Omental fat pad (tissue), 4 donors: ENCODE measurements at places on chromosomes 11 and 22. TPM values are rescaled to one million over a fixed set of nuclear protein-coding genes. Genes with fewer than 3 reads are reported as not detected.

The CNTF gene
- total RNA-seq, result 2.5 TPM

The GNAZ gene
- 8.6 TPM for total RNA-seq

The RGL4 gene
- 6.9 TPM for total RNA-seq

- DNase-seq, result no peak
Measured at GRCh38 chr11:101509922-101510321, 73.9 kb downstream of the TRPC6 start.

- DNase-seq, result no peak
Measured at GRCh38 chr11:11579012-11579988, 42.5 kb downstream of the GALNT18 start.

DNA sequence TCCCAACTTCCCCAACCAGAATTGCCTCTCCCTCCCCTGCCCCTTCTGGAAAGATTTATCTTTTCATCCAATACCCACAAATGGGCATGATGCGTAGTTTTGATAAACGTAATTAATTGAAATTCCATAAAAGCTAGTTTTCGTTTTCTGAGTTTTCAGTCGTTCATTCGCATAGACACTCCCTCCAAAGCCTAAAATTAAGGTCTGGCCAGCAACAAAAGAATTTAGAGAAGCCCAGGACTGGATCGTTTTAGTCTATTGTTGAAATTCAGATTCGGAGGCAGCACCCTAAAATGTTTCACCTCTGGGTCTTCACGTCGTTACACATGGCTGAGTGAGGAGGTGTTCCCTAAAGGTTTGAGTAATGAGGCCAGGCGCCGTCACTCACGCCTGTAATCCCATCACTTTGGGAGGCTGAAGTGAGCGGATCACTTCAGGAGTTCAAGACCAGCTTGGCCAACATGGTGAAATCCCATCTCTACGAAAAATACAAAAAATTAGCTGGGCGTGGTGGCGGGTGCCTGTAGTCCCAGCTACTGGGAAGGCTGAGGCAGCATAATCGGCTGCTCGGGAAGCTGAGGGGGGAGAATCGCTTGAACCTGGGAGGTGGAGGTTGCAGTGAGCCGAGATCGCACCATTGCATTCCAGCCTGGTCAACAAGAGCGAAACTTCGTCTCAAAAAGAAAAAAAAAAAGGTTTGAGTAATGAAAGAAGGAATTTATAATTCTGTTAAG lies 589 bp upstream of the NDUFC2 start:
- DNase-seq, result no peak

GRCh38 chr11:80517701-80518100 lies 1076.9 kb upstream of the TENM4 start:
- DNase-seq, result no peak

DNA sequence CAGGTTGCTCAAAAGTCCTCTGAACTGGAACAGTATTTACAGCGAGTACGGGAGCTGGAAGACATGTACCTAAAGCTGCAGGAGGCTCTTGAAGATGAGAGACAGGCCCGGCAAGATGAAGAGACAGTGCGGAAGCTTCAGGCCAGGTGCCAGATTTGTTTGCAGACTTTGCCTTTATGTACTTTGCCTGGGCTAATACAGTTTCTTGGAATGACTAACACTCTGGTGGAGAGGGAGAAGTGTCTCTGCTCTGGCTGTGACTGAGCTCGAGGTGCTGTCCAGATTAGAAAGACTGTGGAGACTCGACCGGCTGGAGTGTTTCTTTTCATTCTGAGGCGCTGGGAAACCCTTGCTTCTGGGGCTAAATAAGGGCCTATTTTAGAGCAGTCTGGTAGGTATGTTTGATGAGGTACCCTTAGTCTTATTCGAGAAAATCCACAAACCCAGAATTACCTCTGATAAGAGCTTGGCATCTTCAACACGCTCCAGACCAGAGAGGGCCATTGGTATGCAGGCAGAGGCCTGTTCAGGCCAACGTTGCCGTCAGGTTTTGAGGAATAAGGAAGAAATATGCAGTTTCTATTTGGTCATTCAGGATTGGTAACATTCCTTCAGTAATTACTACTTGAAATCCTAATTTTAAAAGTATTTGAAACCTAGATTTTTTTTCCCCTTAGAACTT lies 76.5 kb downstream of the SWAP70 start:
- DNase-seq, result no peak

GRCh38 chr22:41647771-41648170 lies 26.7 kb downstream of the XRCC6 start:
- no peak for DNase-seq
